Stimulated activated CD4-positive, alpha-beta T cell treated with anti-CD3 and anti-CD28 coated beads, Interleukin-12 subunit alpha, Interleukin-12 subunit beta, amount 100 ng/mL, for 48 hours (primary cell): ENCODE measurements at places on chromosomes 3 and 15.

- no peak for DNase-seq
These were observed 157.6 kb downstream of the NSUN3 start for GRCh38 chr3:94220426-94220825.

GRCh38 chr3:37813403-37813802 lies 48.3 kb upstream of the CTDSPL start:
- DNase-seq: no peak

GRCh38 chr15:71610728-71611552 lies 199.4 kb upstream of the NR2E3 start:
- no peak for DNase-seq

DNA sequence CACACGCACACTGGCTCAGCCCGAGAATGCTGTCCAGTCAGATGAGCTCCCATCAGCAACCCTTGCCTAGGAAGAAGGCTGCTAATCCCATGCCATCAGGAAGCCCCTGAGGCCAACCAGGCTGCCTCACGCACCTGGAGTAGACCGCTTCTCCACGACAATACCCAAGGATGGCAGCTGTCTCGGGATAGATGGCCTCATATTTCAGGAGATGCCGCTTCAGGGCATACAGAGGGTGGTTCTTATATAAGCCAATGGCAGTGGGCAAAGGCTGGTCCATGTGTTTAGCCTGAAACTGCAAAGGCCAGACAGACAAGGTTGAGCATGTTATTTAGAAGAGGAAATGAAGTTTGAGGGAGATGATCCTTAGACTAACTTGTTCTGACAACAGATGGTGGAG lies 22.2 kb downstream of the XPC start:
- no peak for DNase-seq

DNA sequence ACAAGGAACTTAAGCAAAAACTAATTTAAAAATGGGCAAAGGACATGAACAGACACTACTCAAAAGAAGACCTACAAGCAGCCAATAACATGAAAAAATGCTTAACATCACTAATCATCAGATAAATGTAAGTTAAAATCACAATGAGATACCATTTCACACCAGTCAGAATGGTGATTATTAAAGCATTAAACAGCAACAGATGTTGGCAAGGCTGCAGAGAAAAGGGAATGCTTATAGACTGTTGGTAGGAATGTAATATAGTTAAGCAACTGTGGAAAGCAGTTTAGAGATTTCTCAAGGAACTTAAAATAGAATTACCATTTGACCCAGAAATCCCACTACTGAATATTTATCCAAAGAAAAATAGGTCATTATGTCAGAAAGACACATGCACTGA lies 482.2 kb downstream of the SQOR start:
- DNase-seq: no peak

DNA sequence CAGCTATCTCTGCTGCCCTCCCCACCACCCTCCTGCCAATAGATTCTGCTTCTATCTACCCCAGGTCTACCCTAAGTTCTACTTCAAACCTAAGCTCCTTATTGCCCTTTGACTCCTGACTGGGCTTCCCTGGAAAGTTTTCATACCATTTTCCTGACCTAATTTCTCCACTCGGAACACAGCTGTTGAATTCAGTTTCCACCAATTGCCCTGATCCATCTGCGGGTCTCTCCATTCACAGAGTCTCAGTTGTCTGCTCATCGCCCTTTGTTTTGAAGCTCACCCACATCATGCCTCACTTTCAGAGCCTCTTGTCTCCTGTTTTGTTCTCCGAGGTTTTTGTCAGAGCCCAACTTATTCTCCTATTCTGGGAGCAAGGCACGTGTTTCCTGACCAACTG lies 56.8 kb upstream of the ABI3BP start:
- DNase-seq: no peak

GRCh38 chr3:94453864-94454263 lies 391.0 kb downstream of the NSUN3 start:
- no peak for DNase-seq

GRCh38 chr15:64897345-64897985 lies 14.2 kb upstream of the ANKDD1A start:
- DNase-seq: no peak

DNA sequence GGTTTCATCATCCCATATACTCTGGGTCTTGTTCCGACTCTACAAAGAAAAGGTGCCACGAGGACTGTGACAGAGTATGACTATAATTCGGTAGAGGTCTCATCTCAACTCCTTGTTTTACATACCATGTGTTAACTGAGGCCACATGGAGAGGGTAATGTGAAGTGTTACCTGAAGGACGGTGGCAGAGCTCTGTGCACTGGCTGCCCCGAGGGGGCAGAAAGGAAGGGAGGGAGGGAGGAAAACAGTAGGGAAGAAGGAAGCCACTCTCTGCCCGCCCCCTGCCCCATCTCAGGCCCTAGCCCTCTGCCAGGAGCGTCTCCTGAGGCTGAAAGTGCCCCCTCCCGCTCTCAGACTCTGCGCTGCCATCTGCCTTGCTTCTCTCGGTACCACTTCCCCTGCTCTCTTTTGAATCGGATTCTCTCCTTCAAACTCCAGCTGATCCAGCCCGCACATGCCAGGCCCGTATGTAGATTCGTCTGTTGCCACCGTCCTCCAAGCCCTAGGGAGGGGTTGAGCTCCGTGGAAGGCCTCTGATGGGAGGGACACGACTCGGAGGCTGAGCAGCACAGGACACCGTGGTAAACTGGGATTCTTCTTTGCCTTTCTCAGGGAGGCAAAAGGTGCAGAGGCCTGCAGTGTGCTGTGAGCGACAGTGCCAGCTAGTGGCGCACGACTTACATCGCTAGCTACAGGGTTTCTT lies 70.5 kb upstream of the ATP10A start:
- peak; percentile 64 for DNase-seq

DNA sequence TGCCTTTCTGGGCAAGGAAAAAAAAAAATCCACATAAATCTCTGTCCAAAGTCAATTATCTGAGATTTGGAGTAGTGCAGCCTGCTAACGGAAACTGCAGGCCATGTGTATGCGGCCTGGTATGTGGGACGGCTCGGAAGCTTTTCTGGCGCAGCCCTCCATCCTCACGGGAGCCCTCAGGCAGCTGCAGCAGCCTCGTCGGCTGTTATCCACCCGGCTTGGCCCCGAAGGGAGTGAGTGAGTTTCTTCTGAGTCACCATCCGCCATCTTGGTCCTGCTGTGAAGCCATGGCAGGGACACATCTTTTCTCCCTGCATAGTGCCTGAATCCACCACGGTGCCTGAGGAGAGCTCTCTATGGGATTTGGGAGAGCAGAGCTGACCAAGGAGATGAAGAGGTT lies 62.8 kb downstream of the POLR2M start:
- no peak for DNase-seq

GRCh38 chr15:60358935-60359682 lies 38.7 kb downstream of the ANXA2 start:
- DNase-seq: no peak
